ENCODE measurements at places on chromosomes 3 and 15.

DNA sequence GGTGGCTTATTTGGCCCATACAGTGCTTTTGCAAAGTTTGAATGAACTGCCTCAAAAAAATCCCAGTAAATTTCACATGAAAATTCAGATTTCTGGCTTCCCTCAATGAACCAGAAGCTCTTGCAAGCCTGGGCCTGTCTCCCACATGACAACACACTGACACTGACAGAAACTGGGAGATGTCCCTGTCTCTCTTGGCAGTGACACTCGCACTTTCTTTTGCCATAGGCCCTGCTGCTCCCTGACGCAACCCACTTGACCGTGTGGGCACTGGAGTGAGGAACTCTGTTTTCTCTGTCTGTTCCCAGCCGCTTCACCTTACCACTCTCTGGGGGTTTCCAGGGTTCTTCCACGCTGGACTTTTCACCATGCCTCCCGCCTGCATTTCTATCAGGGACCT is 524.5 kb downstream of the SHQ1 start:
- DNase-seq = no peak

- DNase-seq = peak; percentile 94
Measured at GRCh38 chr15:70508561-70509281, 254.6 kb downstream of the UACA start.

GRCh38 chr3:49873623-49874022 is 3.9 kb upstream of the CAMKV start:
- DNase-seq = no peak

DNA sequence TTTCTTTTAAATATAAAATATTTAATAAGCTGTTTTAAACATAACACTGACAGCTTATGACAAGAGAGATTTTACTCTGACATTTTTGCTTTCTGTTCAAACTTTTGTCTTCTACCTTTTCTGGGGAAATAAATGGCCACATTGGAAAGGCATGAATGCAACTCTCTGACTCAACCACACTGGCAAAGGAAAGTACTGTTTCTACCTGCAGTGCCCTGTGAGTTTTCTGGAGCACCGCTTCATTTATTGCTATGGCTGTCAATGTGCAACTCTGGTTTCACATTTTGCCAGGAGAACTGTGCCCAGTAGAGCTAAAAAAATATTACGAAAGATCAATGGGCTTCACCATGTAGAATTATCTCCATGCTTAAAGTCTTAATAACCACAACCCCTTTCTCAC is 15.1 kb downstream of the PDZRN3 start:
- no peak for DNase-seq

DNA sequence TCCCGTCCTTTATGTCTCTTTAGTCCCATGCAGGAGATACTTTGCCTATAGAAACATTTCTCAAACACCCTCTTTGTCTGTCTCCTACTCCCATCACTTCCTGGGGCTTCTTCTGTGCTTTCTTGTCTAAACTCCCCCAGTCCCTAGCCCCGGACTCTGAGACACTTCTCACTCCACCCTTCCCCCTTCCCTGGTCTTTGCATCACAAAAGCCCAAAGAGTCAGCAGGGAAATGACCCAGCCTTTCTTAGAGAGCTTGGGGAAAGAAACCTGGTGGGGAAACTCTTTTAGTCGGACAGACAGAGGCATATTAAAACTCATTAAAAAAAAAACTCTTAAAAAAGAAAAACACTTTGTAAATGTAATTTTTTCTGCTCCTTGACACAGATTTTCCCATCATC is 211.2 kb downstream of the TJP1 start:
- no peak for DNase-seq

GRCh38 chr3:16311960-16312451 is 47.0 kb downstream of the OXNAD1 start:
- no peak for DNase-seq

DNA sequence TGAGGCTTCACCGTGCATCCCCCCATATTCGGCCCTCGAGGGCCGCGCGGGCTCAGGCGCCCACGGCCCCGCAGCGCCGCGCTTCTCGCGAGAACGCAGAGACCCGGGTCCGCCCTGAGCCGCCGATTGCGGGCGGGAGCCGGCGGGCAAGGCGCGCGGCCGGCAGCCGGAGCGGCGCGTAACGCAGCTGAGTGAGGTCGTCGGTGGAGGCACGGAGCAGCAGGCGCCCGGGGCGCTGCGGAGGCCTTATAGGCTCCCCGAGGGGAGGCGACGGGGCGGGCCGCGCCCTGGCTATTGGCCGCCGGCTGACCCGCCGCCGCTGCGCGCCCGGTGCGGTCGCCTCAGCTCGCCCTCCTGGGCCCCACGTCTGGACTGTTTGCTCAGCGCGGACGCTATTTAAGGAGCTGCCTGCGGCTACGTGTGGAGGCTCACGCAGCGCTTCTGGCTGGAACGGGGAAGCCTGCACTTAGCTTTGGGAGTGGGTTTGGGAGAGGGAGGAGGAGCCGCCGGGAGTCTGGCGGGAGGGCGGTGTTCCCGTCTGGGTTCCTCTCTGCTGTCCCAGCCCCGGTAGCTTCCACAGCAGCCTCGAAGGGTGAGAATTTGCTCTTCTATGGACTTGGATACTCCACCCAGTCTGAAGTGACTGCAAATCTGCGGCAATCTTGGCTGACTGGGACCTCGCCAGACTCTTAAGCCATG is at the start of gene PLOD2:
TSS of gene PLOD2 (minus strand) at position 221 of the 699 bp plus-strand sequence. CDS start at position 26, 195 bp downstream.
- peak; percentile 85 for DNase-seq

DNA sequence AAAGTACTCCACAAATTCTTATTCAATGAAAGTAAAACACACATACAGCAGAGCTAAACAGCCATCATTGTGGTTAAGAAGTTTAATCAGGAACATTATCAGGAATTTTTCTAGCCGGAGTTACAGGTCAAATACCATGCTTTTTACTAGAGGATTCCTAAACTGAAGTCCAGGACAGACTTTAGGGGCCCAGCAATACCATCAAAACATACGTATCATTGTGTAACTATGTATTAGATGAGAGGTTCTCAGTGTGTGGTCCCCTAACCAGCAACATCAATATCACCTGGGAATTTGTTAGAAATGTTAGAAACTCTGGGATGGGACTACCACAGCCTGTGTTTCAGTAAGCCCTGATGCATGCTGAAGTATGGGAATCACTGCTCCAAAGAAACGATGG is 404.2 kb upstream of the IL12A start:
- no peak for DNase-seq

- peak; percentile 26 for DNase-seq
Measured at GRCh38 chr15:29784413-29784812, 37.9 kb downstream of the TJP1 start.

- DNase-seq = no peak
Measured at GRCh38 chr3:136336329-136337100, 86.4 kb downstream of the PCCB start.

DNA sequence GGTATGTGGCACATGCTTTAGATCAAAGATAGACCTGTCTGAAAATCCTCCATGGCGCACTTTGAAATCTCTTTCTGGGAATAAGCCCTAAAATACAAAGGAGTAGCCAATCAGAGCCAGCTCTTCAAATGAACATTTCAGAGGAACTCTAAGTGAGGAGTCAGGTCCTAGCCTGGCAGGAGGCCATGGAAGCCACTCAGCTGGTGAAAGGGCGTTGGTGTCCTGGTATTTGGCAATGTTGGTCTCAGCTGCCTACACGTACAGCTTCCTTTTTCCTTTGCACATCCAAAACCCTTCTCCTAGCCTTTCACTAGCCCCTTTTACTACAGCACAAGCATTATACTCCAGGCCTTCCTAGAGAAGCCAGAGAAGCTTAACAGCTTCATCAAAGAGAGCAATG is 5.5 kb downstream of the WDR73 start:
- no peak for DNase-seq

DNA sequence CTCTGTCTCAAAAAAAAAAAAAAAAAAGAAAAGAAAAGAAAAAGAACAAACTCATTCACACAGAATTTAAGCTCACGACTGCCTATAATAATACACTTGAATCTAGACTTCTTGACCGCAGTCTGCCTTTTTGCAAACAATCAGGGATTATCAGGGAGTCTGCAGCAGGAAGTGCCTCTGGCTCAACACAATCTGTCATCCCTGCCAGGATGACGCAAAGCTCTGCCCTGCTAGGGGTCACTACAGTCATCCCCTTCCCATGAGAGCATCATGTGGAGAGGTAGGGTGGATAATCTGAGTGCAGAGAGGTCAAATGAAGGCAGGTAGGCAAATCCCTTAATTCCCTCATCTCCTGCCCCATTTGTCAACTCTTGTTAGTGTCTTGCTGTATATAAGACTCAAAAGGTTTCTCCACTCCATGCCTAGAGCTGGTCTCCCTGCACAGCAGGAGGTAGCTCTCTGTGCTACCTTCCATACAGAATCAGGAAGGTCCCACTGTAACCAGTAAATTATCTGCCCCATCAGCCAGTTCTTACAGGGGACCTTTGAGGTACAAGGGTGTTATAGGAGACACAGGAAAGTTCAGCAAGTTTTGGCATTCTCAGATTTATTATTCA is 4.2 kb downstream of the UBAP1L start:
- peak; percentile 79 for DNase-seq

- no peak for DNase-seq
Measured at GRCh38 chr15:98737159-98737558, 88.8 kb downstream of the IGF1R start.

DNA sequence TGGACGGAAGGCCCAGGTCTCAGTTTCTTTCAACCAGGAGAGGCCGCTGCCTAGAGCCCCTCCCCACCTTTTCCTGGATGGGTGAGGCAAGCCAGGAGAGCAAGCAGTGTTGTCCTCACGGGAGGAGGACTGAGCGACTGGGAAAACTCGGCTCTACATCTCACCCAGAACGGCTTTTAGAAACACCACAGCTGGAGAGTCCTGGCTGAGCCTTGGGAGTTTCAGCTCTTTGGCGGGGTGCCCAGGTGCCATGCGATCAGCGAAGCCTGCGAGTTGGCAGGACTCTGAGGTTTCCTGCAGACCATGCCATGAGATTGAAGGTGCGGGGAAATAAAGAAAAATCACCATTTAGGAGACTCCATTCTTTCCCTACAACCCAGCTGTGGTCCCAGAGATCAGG is 26.0 kb downstream of the PPCDC start:
- DNase-seq = no peak

GRCh38 chr3:168574455-168575158 is 478.9 kb upstream of the GOLIM4 start:
- no peak for DNase-seq

- peak; percentile 73 for DNase-seq
Measured at GRCh38 chr15:72227192-72227586, 3.8 kb downstream of the PKM start.

DNA sequence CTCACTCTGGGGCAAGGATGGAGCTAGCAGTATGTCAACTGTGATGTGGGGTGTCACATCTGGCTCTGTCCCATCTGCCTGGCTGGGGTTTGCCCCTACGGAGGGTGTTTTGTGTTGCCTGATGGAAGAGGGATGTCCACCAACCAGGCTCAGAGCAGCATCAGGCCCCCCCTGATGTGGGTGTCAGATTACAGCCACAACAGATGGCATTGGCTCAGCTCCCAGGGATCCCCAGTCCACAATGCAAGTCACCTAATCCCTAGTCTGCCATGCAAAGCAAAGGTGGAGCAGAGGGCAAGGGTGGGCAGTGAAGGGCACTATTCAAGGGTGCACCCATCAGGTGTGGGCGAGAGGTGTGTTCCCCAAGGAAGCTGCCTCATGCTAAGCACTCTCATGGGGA is 48.9 kb upstream of the AMOTL2 start:
- DNase-seq = peak; percentile 24

DNA sequence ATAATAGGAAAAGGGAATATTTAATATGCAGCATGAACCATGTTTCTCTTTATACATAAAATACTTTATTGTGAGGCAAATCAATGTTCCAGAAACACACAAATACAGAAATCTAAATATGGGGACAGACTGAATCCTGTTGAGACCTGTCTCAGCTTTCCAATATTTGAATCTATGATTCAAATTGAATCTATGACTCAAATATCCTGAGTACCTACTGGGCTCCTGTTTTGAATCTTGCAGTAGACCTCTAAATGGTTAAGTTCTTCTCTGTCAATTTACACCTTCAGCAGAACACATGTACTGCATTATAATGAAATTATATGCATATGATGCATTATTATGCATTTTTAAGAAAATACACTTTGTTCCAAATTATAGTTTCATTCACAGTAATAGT is 143.2 kb upstream of the PLXND1 start:
- no peak for DNase-seq

- no peak for DNase-seq
Measured at GRCh38 chr3:14497321-14497720, 42.8 kb downstream of the GRIP2 start.

- no peak for DNase-seq
Measured at GRCh38 chr3:13086531-13086981, 13.3 kb upstream of the IQSEC1 start.

DNA sequence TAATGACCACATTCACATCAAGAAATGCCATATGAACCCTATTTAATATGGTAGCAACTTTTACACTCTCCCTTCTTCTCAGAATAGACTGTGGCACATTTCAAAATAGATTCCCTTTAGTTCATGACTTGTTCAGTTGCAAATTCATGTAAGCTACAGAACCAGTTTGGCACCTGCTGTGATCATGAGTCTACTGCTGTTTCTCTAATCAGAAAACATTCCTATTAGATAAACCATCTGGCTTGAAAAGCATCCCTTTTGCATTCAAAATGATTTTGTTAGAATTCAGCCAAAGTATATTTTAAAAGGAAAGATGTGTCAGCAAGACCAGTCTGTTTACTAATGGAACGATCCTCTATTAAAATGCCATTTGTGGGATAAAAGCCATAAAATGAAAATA is 304.4 kb downstream of the BCHE start:
- DNase-seq = no peak

DNA sequence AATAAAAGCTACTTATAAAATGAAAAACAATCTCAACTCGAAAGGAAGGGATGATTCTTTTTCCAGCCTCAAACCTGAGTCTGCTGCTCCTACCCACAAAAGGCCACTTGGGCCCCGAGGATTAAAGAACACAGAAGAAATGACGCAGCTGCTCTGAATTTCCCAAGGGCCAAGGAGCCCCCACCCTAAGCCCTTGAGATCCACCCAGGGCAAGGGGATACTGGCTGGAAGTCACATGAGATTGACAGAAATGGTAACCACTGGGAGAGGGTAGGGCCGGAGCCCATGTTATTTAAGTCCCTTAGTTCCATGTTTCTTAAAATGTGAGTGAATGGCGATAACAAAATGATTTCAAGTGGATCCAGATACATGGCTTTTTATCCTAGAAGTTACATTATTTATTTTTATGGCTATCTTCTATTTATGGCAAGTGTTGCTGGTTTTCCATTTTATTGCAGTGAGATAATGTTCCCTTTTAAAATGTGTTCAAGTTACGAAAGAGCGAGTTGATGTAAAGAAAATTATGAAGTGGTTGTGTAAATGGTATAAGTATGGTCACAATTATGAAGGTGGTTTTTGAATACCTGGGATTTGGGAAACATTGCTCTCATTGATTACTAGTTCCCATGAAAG is 16.8 kb downstream of the IGDCC4 start:
- no peak for DNase-seq

DNA sequence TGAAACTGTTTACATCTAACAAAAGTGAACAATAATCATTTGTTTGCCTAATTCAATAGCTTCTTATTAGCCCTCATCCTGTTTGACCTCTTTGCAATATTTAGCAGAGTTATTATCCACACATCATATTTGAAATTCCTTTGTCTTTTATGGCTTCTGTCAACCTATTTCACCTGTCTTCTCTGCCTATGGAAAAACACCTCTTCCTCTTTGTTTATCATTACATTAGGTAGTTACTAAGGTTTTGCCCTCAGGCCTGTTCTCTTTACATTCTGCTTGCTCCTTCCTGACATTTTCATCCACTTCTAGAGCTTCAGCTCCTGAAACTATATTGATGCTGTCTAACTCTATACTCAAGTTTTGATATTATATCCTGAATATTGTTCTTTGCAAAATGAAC is 183.0 kb downstream of the SUCNR1 start:
- no peak for DNase-seq

Measured in brain microvascular endothelial cell (primary cell).